Muscle of leg (tissue), 16 donors: ENCODE measurements at places on chromosomes 7 and 10. TPM values are rescaled to one million over a fixed set of nuclear protein-coding genes. Genes with fewer than 3 reads are reported as not detected.

DNA sequence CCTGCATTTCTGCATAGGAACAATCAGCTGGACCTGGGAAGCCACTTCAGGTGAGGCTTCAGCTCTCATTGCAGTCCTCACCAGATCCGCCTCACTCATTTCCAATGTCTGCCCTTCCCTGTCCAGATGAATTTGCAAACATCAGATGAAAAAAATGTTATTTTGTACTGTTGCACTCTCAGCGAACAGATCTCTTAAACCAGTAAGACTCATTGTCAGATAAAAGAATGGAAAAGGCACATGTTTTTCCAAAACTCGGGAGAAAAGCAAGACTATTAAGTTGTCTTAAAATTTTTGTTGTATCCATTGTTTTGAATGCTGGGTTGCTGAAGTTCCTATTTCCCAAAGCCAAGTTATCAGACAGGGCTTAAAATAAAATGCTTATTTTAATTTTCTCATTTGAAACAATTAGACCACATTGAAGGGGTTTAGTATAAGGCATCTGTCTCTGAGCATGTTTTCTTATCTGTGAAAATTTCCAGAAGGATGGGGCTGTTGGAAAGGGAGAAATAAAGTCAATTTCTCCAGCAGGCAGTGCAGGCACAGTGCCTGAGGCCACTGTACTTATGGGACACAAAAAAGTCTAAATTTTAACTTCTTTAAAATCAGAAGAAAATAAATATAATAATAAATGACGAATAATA lies 396.8 kb downstream of the KCNMA1 start:
- DNase-seq = no peak
- H3K4me3 ChIP-seq = no peak overlapping the region
- H3K36me3 ChIP-seq = no peaks in the 10 kb centered on the region
- peaks cover 16% of the 10 kb centered on the region for H3K4me1 ChIP-seq

DNA sequence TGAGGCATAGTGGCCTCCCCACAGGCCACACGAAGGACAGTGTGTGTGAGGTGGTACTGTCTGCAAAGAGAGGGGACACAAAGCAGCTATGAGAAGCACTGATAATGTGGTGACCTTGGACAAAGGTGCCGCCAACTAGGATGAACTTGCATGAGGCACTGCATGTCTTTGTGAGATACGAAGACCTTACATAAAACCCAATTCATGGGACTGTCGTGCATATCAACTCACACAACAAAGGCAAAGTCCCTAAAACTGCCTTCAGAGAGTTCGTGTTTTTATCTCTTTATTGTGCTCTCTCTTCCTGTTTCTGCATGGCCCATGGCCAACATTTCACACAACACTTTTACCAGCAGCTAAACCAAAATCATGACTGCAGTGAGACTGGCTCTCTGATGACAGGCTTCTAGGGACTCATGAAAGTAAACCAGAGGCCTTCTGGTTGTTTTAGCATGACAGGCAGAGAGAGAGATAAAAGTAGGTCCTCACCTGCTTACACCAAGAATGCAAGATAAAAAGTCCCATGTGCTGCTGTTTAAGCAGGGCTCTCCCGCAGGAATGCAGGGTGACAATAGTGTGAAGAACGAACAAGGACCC lies 347.8 kb downstream of the ELMO1 start:
- no peak overlapping the region for H3K4me3 ChIP-seq
- no peaks in the 10 kb centered on the region for H3K4me1 ChIP-seq
- no peaks in the 10 kb centered on the region for H3K27me3 ChIP-seq
- no peak overlapping the region for H3K27ac ChIP-seq
- DNase-seq = peak; percentile 23
- no peaks in the 10 kb centered on the region for H3K36me3 ChIP-seq

Gene BAMBI
- 8.9 TPM for total RNA-seq

Gene AEBP1
- total RNA-seq = 74.0 TPM

DNA sequence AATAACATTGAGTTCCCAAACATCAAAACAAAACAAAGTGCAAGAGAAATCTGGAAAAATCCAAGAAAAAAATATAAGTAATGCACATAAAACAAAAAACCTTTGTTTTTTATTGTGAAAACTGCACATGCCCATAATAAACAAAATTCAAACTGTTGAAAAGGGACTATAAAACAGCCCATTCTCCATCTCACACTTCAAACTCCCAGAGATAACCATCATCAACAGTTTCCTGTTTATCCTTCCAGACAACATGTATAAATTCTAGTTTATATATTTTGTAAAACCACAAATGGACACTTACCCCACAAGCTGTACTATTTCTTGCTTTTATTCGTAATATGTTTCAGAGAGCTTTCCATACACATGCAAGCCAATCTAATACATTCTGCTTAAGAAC lies 79.3 kb downstream of the DPY19L1 start:
- H3K4me3 ChIP-seq = no peak overlapping the region
- no peaks in the 10 kb centered on the region for H3K4me1 ChIP-seq
- no peak overlapping the region for H3K27ac ChIP-seq
- no peak for DNase-seq

Gene KAZALD1
- 60.2 TPM for total RNA-seq

GRCh38 chr10:68489919-68490318 lies 18.1 kb upstream of the DNA2 start:
- peaks cover 35% of the 10 kb centered on the region for H3K36me3 ChIP-seq
- H3K27me3 ChIP-seq = no peaks in the 10 kb centered on the region
- no peak overlapping the region for H3K27ac ChIP-seq

- DNase-seq = peak; percentile 52
- H3K27ac ChIP-seq = no peak overlapping the region
- H3K36me3 ChIP-seq = no peaks in the 10 kb centered on the region
- H3K27me3 ChIP-seq = no peaks in the 10 kb centered on the region
These were observed 630.1 kb downstream of the SORCS1 start for GRCh38 chr10:106534441-106534840.

DNA sequence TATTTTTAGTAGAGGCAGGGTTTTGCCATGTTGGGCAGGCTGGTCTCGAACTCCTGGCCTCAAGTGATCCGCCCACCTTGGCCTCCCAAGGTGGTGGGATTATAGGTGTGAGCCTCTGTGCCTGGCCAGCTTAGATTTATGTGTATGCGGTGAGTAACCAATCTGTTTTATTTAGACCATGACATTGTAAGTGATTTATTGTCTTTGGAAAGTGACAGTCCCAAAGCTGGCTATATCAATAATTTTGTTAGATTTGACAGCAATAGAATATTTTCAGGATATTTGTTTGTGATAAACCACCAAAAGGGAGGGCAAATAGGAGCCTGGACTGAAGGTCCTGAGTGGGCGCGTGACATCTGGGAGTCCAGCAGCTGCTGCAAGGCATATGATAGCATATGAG lies 75.7 kb downstream of the XRCC2 start:
- no peaks in the 10 kb centered on the region for H3K4me1 ChIP-seq
- H3K4me3 ChIP-seq = no peak overlapping the region
- no peak overlapping the region for H3K27ac ChIP-seq

- no peaks in the 10 kb centered on the region for H3K36me3 ChIP-seq
- no peak overlapping the region for H3K4me3 ChIP-seq
- no peak overlapping the region for H3K27ac ChIP-seq
These were observed 139.0 kb downstream of the HERPUD2 start for GRCh38 chr7:35555934-35556333.

DNA sequence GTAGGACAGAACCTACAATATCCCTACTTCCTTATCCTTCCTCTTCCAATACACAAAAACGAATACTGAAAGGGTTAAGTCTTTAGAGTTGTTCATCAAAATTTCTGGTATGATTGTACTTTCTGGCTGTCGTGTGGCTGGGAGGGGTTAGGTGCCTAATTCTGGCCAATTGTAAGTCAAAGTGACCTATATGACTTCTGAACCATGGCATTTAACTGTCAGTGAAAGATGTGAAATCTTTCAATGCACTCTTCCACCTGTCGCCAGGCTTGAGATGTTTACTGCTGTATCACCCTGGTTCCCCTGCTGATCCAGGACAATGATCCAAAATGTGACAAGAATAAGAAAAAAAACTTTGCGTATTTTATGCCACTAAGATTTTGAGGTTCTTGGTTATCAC lies 20.8 kb downstream of the EPC1 start:
- H3K4me3 ChIP-seq = no peak overlapping the region
- H3K27me3 ChIP-seq = no peaks in the 10 kb centered on the region
- H3K27ac ChIP-seq = no peak overlapping the region
- H3K4me1 ChIP-seq = peaks cover 5% of the 10 kb centered on the region
- H3K36me3 ChIP-seq = peaks cover 5% of the 10 kb centered on the region

GRCh38 chr7:21971780-21972396 lies 26.2 kb upstream of the CDCA7L start:
- H3K4me1 ChIP-seq = no peaks in the 10 kb centered on the region
- H3K36me3 ChIP-seq = no peaks in the 10 kb centered on the region
- no peak overlapping the region for H3K27ac ChIP-seq
- no peak overlapping the region for H3K4me3 ChIP-seq

DNA sequence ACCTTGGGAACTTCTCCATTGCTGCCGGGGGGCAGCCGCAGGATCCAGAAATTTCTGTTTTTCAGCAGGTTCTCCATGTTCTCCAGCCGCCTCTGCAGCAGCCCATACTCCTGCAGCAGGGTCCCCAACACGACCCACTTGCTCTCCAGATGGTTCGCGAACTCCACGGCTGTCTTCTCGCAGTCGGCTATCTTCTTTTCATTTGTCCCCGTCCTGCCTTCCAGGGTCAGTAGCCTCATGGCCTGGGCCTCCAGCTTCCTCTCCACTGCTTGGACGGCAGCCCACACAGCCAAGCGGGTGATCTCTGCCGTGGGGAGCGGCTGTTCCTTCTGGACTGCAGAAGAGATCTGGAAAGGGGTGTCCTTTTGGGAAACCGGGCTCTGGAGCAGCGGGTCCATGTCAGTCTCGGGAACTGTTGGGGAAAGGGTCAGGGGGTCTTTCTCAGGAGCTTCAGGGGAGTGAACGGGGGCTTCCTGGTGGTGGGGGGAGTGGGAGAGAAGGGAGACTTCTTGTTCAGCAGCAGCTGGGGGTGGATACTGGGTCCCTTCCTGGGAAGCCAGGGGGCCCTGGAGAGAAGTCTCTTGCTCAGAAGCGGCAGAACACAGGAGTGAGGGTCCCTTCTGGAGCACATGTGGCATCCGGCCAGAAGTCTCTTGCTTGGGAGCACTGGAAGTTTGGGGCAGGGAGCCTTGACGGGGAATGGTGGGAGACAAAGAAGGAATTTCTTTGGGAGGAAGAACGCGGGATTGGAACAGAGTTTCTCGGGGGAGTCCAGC lies 5.5 kb downstream of the ZNF777 start:
- peaks cover 11% of the 10 kb centered on the region for H3K4me1 ChIP-seq
- H3K27ac ChIP-seq = no peak overlapping the region
- H3K4me3 ChIP-seq = no peak overlapping the region
- H3K36me3 ChIP-seq = peaks cover 49% of the 10 kb centered on the region

DNA sequence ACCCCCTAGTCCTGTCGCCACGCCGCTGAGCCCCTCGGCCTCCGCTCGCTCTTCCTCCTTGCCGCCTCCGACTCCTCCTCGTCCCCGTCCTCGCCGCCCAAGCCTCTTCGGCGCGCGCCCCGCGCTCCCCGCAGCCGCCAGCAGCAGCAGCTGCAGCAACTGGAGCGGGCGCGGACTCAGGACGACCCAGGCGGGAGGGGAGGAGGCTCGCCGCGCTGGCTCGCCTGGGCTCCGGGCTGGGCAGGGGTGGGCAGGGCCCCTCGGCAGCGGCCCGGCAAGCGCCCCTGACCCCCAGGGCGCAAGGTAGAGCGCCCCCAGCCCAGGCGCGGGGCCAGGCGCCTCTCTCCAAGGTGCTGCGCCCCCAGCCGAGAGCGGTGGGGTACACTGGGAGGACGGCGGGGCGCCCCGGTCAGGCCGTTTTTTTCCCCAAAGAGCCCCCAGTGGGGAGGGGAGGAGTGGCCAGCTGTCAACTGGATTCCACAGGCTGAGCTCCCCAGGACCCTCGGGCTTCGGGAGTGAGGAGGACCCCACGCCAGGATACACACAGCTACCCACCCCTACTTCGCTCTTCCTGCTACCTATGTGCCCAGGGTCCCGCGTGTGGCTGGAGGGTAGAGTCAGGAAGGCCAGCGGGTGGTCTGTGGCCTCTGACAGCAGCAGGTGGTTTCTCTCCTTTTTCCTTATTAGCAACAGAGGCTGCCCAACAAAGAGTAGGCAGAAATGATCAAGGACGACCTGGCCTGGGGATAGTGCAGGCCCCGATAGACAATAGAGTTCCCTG lies 903 bp upstream of the KCNMA1 start:
- H3K4me1 ChIP-seq = peaks cover 20% of the 10 kb centered on the region
- peaks cover 52% of the 10 kb centered on the region for H3K27me3 ChIP-seq
- H3K4me3 ChIP-seq = peak overlapping the region; percentile 44
- peak; percentile 82 for DNase-seq
- no peaks in the 10 kb centered on the region for H3K36me3 ChIP-seq

Gene SHH
- under 0.01 TPM for total RNA-seq

DNA sequence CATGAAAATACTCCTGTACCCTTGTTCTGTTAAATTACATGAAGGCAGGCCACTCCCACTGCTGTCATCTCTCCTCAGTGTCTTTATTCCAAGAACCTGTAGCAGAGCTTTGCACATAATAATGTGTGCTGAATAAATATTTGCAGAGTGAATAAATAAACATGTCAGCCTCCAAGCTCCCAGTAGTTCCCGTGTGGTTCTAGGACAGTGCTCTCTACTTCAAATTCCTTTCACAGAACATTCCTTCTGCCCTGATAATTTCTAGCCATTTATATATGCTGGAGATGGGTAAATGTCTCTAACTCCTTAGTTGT lies 20.3 kb upstream of the HYAL4 start:
- H3K4me1 ChIP-seq = no peaks in the 10 kb centered on the region
- no peak overlapping the region for H3K27ac ChIP-seq
- no peaks in the 10 kb centered on the region for H3K36me3 ChIP-seq
- no peak for DNase-seq
- no peak overlapping the region for H3K4me3 ChIP-seq

- H3K4me1 ChIP-seq = no peaks in the 10 kb centered on the region
- no peak for DNase-seq
- peaks cover 7% of the 10 kb centered on the region for H3K27me3 ChIP-seq
- no peaks in the 10 kb centered on the region for H3K36me3 ChIP-seq
These were observed 16.7 kb downstream of the VIPR2 start for GRCh38 chr7:159127691-159128642.

GRCh38 chr7:96546426-96546825 lies 163.2 kb downstream of the SEM1 start:
- DNase-seq = no peak
- H3K27me3 ChIP-seq = no peaks in the 10 kb centered on the region
- no peak overlapping the region for H3K27ac ChIP-seq
- H3K36me3 ChIP-seq = no peaks in the 10 kb centered on the region
- no peak overlapping the region for H3K4me3 ChIP-seq
